GM04504 (cell line): ENCODE measurements at places on chromosomes 12 and 14.

GRCh38 chr12:774051-774614 lies 21.8 kb downstream of the WNK1 start:
- no peak for DNase-seq

- no peak for DNase-seq
Observed at GRCh38 chr12:47711448-47711847, 5.6 kb upstream of the RPAP3 start.

DNA sequence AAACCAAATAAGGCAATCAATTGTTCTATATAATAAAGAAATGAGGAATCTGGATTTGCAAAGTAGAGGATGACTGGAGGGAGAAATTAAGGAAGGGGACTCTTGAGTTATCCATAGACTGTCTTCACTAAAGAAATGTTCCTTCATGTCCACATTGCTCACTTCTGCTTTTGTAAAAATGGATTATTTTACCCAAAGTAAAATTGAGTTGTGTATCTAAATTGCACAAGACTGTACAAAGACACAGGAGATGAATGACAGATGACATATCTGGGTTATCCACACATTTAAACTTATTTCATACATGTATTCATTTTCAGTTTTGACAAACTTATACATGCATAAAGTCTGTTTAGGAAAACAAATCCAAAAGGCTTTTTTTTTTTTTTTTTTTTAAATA lies 11.3 kb downstream of the ATP2B1 start:
- DNase-seq = no peak

DNA sequence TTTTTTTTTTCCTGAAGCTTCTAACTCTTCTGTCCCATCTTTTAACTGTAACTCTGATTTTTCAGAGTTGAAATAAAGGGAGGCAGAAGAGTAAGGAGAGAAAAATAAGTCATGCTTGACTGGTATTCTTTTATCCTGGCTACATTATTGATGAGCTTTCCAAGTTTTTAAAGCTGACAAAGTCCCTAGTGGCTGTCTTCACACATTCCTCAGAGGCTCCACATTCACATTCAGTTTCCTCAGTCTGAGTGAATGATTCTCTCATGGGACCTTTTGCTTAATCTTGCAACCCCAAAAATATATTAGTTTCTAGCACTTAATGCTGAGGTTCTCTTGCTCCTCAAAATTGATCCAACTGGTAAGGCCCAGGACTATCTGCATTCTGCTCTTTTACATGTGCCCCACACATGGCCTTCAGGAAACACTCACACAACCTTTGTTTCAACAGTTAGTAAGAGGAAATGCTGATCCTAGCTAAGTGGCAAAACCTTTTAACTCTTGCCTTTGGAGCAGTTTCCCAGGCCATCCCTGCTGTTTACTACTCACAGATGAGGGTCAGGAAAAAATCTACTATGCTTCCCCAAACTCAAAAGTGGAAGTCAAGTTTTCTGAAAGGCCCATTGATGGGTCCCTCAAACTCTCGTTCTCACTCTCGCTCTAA lies 61.7 kb upstream of the SLC6A15 start:
- DNase-seq = no peak

GRCh38 chr12:46629331-46630229 lies 196.2 kb downstream of the SLC38A4 start:
- DNase-seq = no peak

DNA sequence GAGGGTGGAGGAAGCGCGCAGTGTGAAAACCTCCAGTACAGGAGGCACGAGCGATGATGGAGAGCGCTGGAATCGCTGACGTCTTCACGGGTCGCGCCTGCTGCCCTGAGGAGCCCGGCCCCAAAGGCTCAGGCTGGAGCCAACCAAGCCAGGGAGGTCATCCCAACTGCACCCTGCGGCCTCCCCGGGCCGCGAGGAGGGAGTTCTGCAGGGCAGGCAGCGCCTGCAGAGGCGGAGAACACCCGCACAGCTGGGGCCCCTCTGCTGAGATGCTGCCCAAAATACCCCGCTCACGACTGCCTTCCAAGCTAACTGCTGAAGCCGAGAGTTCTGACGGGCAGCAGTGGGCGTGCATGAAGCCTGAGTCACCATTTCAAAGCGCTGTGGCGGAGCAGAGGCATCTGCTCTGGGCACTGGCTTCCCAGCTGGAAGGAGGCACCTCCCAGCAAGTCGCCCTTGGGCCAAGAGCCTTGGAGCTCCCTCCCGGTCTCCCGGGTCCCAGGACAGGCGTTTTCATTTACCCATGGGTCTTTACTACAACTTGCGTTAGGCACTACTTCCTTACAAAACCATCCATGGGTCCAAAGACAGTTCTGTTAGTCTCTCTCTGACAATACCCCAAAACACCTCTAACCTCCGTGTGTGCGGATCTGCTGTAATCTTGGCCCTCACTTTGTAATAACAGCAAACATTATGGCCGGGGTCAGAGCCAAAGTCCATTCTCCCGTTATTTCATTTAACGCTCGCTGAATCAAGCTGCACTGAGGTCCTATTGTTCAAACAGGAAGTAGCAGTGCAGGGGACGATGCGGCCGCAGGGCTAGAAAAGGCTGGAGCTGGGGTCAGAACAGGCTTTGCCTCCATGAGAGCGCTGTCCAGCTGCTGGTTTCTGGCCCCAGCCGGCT lies 60.1 kb upstream of the RIMBP2 start:
- peak; percentile 48 for DNase-seq
